ENCODE measurements at places on chromosomes 7 and 10.

DNA sequence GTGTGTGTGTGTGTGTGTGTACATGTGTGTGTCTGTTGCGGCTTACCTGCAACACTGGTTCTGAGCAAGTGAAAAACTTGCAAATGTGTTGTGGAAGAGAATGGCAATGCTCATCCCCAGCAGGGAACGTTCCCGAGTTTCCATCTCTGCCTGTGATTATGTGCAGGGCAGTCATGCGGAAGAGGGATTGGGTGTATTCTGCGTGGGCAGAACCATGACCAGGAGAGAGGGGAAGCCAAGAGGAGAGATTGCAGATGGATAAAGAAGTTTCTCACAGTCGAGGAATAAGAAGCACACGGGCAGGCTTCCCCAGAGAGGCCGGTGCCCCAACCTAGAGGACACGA, 99.9 kb downstream of the CTBP2 start:
- no peak for DNase-seq

DNA sequence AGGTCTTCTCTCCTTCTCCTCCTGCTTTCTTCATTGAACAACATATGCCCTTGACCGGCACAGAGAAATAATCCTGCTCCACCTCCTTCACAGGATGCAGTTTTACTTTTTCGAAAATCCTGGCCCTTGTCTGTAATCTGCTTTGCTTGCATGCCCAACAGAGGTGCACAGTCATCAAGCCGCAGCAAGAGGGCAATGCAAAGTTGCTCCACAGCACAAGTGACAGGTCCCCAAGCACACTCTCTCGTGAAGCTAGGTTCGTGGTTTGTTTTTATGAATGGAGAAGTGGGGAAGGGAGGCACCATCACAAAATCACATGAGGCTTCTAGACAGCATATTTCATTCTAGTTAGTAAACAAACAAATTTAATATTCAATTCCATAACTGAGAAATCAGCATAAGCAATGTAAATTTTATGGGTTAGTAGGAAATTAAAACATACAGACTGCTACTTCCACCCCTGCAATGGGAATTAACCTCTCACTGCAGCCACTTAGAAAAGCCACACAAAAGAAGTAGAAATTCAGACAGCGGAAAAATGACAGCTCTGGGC, 178.8 kb downstream of the TPK1 start:
- no peak for DNase-seq

DNA sequence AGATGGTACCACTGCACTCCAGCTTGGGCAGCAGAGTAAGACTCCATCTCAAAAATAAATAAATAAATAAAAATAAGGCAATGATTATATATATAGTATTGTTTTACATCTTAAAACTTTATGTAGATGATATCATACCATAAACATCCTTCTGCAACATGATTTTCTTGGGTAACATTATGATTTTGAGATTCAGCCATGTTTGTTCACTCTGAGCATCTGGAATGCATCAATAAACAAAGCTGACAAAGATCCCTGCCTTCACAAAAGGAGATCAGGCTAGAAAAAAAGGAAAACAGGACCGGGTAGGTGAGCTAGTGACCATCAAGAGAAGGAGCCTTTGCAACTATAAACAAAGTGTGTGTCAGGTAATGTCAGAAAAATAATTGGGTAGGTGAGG, 31.9 kb upstream of the KAT6B start:
- no peak for DNase-seq

DNA sequence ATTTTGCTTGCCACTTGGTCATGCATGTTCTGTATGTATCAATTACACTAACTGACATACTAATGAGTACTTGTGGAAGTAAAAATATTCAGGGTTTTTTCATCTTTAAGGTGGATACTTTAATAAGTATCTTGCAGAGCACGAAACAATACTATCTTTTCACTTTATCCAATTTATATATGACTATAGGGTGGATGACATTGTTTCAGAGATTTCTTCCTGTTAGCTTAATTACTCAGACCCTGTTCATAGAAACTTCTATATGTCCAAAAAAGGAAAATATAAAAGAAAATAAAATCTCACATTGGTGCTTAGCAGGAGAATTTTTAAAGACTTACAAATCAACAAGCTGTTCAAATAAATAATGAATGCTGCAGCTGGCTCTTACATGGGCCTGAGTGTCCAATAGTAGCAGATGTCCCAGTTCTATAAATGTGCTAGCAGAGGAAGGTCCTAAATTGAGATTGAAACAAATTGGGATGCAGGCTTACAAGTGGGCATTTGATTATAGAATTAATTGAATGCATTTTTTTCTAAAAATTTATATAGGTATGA, 91.5 kb upstream of the THSD7A start:
- DNase-seq: no peak

- DNase-seq: no peak
These were observed 89.7 kb upstream of the STEAP4 start for GRCh38 chr7:88396295-88396947.

DNA sequence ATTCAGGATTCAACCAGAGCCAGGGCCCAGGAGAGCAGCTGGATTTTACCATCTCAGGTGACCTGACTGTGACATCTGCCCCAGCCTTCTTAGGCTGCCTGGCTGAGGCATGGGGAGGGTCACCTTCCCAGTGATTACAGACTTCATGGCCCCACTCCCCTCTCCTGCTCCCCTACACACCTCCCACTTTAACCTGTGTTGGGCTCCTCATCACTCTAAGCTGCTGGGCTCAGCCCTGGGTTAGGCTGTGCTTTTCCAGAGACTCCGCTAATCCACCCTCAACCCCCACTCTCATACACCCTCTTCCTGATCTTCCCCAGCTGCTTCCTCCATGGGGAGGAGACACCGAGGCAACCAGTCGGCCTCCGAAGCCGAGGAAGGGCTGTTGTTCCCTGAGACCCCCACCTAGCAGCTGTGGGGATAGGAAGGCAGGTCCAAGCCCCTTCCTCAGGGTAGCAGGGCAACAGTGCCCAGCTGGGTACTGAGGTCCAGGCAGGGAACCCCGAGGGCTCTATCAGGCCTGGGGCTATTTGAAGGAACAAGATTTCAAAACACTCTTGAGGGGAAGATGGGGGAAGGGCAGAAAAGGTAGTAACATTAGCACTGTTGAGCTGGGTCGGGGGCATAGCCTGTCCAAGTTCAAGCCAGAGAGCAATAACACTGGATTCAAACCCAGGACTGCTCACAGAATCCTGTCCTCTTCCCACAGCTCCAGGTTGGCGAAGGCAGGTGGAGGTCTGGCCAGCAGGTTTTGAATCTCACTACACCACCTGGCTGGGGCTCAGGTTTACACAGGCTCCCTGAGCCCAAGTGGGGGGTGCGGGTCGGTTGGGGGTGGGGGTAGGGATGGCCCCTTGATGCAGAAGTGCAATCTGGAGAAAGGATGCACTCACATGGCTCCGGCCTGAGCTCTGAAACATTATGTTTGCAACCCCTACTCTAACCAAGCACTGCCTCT, 1.8 kb downstream of the IMPDH1 start:
- no peak for DNase-seq

GRCh38 chr10:119138346-119139306, 26.9 kb downstream of the SFXN4 start:
- DNase-seq: no peak

DNA sequence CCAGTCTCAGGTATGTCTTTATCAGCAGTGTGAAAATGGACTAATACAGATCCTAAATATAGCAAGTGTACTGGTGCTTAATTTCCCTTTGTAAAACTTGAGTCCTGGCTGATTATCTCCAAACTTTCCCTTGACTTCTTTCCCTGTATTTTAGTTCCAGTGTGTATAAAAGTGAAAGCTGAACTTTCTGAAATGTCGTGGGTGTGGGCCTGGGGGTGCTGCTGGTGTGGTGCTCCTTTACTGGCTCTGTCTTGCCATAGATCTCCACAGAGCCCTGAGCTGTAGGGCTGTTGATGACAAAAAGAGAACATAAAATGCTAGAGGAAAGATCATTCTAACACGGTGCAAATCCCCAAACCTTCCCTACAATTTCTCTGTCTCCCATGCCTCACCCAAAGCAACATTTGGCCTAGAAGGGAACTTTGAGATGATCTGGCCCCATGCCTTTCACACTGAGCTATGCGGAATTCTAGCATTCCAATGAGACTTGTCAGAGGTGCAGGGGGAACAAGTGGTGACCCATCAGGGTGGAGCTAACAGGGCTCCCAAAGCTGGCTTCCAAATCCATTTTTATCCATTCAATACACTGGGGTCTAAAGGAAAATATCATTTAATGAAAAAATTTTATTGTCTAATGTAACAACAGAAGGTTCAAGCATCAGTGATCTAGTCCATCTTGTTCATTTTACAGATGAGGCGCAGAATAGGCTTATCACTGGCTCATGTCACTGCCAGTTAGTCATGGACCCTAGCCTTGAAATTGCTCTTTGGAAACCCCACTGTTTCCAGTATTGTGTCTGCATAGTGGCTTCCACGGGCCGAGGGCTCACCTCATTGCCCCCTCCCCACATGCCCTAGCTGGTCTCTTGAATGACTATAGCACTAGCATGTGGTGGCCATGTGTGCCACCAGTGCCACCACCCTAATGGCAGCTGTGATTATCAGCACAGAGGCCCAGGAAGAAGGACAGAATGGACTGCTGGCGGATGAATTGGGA, 1000.9 kb downstream of the LRMDA start:
- DNase-seq: no peak

DNA sequence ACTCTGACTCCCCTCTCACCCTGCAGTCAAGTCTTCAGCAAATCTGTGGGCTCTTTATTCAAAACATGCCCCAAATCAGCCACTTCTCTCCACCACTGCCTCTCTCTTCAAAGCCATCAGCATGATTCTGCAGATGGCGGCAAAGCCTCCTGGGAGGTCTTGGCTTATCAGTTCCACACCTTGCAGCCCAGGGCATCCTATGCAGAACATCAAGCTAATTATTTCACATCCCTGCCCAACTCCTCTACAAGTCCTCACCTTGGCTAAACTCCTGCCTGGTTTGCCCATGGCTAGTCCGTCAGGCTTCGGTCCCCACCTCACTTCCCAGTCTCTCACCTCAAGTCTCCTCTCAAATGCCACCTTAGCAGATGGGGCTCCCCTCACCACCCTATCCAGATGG, 70.2 kb downstream of the PIP4K2A start:
- DNase-seq: no peak

DNA sequence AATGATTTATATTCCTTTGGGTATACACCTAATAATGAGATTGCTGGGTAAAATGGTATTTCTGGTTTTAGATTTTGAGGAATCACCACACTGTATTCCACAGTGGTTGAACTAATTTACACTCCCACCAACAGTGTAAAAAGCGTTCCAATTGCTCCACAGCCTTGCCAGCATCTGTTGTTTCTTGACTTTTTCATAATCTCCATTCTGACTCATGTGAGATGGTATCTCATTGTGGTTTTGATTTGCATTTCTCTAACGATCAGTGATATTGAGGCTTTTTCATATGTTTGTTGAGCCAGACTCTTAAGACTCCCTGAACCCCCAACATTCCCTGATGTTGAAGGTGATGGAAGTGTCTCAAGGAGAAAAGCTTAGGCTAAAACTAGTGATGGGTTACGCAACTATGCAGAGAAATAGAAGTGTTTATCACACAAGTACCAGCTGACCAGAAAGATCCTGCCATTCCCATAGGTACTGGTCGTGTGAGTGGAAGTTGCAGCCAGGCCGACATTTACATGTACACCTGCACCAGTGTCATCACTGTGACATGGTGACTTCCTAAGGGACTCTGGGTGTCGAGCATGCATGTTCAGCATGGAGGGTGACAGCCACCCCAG, 711.2 kb upstream of the NRP1 start:
- DNase-seq: no peak

DNA sequence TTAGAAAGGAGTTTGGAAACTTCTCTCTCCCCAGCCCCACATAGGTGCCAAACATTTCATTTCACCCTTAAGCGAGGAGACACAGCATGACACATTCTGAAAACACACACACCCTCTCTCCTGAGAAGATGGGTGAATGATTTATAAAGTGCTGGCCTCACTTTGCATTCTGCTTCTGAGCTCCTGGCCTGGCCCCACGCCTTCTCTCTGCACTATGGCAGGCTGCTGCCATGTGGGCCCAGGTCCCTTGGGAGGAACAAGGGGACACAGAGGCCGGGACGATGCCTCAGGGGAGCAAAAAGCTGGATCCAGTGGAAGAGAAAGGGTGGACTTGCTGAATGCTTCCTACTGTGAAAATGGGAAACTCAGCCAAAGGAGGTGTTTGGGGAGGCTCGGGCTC, 56.0 kb downstream of the CPXM2 start:
- no peak for DNase-seq

GRCh38 chr7:82740246-82740848, 296.8 kb upstream of the CACNA2D1 start:
- DNase-seq: no peak

GRCh38 chr10:89053555-89053954, 63.0 kb downstream of the FAS start:
- DNase-seq: no peak

GRCh38 chr7:129993275-129993674, 40.5 kb upstream of the UBE2H start:
- DNase-seq: no peak

DNA sequence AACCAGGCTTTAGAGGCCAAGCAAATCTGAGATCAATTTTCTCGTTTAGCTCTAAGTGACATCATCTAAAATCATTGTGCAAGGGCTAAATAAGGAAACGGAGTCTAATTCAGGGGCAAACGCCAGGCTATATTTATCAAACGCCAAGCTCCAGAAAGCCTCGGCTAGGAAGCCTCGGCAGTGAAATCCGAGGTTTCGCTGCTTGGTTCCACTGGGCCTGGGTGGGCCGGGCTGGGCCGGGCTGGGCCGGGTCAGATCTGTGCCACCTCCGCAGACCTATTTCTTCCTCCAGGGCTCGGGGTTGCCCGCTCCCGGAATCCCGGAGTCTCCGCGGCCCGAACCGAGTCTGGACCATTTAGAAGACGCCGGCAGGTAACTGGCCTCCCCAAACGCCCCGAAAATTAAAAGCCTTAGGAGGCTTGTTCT, 459 bp upstream of the FEZF1 start:
- DNase-seq: no peak

DNA sequence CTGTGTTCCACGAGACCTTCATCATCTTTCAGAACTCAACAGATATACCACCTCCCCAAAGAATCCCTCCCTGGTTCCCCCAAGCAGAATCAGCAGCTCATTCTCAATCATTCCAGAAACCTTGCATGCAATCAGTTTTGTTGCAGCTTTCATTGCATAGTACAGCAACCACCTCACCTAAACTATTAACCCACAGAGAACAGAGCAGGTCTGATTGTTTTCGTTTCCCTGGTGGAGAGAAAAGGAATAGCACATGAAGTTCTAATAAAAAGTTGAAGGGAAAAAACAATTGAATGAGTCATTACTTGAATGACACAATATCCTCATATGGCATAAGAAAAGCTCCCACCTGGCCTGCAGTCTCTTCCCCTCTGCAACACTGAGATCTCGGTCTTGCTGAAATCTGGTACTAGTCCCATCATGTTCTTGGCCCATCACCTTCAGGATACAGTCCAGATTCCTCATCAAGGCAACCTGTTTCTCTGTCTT, 147.1 kb upstream of the GDF10 start:
- DNase-seq: no peak
